ENCODE measurements at places on chromosomes 4 and X.

GRCh38 chr4:88159229-88159725 is 838 bp upstream of the ABCG2 start:
- DNase-seq, result no peak

GRCh38 chr4:108646706-108647105 is 3.7 kb upstream of the OSTC start:
- no peak for DNase-seq

DNA sequence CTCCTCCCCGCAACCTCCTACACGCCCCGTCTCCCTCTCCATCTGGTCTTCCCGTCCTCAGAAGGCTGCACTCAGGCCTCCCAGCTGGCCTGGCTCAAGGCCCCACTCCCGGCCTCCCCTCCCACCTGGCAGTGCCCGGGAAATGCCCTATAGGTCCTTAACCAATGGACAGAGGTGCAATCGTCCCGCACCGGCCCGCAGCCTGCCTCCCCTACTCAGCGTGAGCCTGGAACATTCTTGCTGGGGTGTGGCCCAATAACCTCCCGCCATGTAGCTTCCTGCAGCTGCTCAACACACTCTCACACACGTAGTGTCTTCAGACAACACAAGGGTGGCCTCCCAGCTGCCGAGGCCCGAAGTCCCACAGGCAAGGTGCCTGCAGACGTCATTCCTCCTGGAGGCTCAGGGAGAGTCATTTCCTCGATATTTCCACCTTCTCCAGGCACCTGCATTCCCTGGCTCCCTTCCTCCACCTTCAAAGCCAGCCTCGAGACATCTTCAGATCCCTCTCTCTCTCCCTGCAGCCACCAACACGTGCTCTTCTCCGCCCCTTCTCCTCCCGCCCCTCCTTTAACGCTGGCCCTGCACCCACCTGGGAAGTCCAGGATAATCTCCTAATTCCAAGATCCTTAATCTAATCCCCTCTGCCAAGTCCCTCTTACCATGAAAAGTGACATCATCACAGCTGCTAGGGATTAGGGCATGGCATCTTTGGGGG is 56.2 kb downstream of the ADRA2C start:
- no peak for DNase-seq

DNA sequence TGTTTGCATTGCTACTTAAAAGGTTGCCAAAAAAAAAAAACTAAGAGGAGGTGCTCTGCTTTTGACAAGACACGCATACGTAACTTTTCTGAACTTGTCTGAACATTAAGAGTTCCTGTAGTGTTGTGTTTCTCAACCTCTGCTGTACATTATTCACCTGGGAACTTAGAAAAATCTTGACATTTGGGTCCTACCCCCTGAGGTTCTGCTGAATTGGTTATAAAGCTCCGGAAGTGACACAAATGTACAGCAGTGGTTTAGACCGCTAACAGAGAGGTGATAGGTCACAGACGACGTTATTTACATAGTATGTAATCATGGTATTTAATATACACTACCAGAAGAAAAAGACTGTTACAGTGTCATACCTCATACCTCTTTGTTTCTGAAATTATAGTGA is 61.1 kb downstream of the CPEB2 start:
- DNase-seq, result no peak

GRCh38 chr4:185840953-185841352 is 29.0 kb upstream of the SORBS2 start:
- no peak for DNase-seq

- DNase-seq, result peak; percentile 21
These were observed 7.7 kb downstream of the GAK start for GRCh38 chr4:924107-925096.

GRCh38 chr4:59409647-59410046 is 1790.5 kb upstream of the ADGRL3 start:
- no peak for DNase-seq

DNA sequence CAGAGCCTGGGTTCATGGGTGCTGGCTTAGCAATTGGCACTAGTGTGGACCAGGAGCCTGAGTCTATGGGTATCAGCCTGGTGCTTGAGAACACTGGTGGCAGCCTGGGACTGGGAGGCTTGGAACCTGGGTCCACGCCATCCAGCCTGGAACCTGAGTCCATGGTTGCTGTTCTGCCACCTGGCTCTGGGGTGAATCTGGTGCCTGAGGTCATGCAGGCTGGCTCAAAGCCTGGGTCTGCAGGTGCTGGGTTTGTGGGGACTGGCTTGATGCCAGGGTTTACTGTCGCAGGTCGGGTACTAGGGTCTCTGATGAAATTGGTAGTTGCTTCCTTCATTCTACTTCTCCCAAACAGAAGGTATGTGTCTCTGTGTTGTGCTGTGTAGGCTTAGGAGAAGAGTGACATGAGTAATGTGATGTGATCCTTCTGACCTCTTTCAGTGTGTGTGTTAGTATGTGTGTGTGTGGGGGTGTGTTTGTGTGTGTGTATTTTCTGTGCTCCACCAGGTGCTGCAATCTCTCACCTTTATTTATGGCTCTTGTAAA is 517.0 kb upstream of the EPHA5 start:
- DNase-seq, result no peak

GRCh38 chr4:177455561-177455970 is 13.3 kb upstream of the AGA start:
- DNase-seq, result no peak

DNA sequence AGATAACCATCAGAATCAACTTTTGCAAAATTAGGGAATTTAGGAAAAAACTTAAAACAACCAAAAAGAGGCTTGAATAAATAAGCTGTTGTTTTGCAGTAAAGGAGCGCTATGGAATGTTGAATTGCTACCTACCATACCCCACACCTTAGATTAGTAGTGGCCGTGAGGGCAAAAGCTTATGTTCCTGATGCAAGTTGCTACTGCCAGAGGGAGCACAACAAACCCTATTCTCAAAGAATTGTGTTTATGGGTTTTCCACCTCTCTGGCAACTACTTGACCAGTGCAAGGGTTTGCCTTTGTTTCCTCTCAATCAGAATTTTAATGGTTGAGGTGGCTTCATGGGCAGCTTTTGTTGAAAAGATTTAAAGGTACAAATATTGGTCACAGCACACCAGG is 268.1 kb downstream of the LAS1L start:
- DNase-seq, result no peak

DNA sequence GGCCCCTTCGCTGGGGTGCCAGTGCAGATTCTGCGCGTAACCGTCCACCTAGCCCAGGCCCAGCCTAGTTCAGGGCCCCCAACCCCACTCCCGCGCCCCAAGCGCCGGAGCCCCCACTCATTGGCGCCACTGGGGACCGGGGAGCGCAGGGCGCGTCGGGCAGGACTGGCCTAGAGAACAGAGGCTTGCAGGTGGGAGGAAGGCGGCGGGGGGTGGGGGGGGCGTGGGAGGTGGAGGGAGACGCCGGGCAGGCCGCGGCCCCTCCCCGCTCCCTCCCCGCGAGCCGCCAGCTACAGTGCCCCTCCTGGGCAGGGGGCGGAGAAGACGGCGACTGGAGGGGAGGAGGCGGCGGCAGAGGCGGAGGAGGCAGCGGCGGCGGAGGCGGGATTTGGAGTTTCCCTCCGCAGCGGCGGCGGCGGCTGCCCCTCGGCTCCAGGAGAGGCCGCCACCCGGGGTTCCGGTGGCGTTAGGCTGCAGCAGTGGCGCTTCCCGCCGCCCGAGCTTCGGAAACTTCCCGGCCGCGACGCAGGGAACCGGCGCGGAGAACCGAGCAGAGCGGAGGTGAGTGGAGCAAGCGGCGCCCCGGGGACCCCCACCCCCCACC is 4.8 kb upstream of the DUSP9 start:
- no peak for DNase-seq

DNA sequence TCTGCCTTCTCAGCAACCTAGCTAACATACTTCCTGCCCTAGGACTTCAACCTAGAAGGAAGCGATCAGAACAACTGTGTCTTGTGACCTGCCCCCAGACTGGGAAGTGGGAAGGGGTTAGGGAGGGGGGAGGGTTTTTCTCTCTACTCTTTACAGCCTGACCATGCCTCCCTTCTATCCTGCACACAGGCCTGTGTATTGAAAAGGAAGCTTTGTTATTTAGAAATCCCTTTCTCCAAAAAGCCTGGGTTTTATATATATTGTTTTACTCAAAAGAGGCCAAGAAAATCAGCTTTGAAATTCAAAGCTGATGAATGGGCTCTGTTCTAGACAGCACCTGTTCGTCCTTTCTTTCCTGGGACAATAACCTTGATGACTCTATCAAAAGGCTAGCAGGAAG is 35.2 kb upstream of the SMS start:
- DNase-seq, result no peak

- no peak for DNase-seq
These were observed 5.1 kb upstream of the TNIP2 start for GRCh38 chr4:2761035-2761923.

GRCh38 chr4:2786152-2786671 is 6.7 kb upstream of the SH3BP2 start:
- DNase-seq, result peak; percentile 53

GRCh38 chrX:111560801-111561200 is 49.4 kb downstream of the SERTM2 start:
- DNase-seq, result no peak

- no peak for DNase-seq
These were observed 2.3 kb downstream of the SH3TC1 start for GRCh38 chr4:8201321-8201781.

DNA sequence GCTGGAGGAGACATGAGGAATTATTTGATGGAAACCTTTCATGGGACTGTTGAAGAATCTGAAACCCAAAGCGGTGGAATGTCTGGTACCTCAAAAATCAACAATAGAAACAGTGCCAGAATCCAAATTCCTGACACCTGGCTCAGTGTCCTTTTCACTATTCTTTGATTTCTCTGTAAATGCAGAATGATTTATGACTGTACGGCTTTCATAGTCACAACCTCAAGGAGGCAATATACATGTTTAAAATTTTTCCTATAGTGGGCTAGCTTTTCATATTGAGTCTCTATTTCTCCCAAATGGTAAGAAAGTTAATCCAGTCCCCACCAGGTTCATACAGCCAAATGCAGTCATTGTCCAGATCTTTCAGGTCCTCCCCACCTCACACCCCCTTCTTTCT is 19.3 kb downstream of the DAPP1 start:
- DNase-seq, result no peak

- no peak for DNase-seq
These were observed 327.1 kb upstream of the NWD2 start for GRCh38 chr4:36917413-36917812.

GRCh38 chr4:85938902-85939301 is 421.0 kb downstream of the MAPK10 start:
- no peak for DNase-seq

GRCh38 chr4:126843492-126844067 is 789.2 kb upstream of the INTU start:
- DNase-seq, result no peak

DNA sequence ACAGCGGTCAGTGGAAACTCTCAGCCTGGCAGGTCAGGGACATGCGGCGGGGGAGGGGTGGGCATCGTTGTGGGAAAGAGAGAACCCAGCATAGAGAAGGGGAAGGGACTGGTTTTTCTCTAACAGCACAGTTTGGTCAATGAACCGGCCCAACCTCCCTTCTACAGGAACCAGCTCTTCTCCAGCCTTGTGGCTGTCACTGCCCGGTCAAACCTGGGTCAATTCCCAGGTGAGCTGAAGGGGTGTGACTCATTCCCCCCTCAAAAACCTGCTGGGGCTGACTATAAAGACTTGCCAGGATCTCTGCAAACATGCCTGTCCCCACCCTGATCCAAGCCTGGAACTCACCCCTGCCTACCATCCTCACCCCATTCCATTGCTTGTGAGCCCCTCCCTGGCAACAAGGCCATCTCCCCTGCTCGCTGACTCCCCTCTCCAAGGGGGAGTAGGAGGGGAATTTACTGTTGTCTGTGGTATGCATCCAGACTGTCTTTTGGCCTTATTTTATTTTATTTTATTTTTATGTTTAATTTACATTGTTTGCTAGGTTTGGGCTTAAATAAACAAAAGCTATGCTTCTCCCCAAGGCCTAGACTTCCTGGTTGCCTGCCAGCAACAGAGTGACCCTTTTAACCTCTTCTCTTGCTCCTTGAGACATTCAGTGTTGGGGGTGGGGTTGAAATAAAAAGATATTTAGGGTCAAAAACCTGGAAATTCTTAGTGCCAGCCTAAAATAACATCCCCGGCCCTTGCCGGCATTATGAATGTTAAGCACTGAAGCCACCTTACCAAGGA is 49.6 kb downstream of the TSC22D3 start:
- DNase-seq, result no peak

DNA sequence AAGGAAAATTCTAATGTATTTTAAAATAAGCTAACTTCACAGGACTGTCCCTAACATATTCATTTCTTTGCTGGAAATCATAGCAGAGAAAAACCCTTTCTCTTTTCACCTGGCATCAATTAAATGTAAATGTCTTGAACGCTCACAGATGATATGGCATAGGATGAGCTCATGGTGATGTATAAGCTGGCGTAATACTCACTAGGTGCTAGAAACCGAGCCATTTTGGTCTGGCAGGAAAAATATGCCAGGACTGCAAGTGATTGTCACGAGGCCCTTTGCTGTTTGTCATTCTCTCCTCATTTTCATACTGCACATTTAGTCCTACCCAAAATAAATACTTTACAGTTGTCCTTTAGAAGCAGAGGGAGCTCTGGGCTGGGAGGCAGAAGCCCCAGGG is 222.7 kb upstream of the LNX1 start:
- DNase-seq, result no peak

GRCh38 chr4:52573551-52573950 is 85.5 kb downstream of the USP46 start:
- DNase-seq, result no peak

GRCh38 chr4:129839687-129840086 is 743.7 kb downstream of the C4orf33 start:
- no peak for DNase-seq

- DNase-seq, result no peak
These were observed 42.1 kb downstream of the MAB21L2 start for GRCh38 chr4:150624055-150624454.

DNA sequence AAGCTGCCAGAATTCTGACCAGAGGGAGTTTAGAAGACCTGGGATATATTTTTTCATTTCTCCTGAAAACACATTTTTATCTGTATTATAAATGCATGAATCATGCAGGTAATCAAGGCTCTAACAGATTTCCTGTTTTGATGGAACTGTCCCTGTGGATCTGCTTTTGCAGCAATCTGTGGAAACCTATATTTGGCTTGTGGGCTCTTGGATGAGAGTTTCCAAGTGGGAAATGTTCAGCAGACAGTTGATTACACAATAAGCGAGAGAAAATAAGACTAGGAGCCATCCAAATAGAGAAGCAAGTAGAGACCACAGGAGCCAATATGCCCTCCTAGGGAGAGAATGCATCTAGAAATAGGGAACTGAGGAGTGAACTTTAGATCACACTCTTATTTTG is 105.0 kb downstream of the NDST3 start:
- DNase-seq, result no peak

GRCh38 chr4:101174679-101175345 is 172.5 kb downstream of the PPP3CA start:
- DNase-seq, result no peak

DNA sequence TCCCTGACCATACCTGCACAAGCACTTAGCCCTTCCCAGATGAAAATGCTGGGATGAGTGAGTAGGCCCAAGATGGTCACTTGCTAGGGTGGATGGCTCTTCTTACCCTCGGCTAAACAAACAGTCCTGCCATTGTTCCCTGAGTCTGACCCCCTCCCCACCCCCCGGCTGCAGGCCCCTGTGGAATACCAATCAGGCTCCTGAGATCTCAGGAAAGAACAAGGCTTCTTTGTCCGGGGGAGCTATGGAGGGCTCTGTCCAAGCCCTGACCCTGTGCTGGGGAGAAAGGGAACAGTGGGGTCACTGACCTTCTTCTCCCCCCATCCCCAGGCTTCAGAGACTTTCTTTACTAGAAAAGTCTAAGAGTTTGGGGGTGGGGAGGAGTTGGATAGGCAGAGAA is 6.0 kb downstream of the PLP1 start:
- no peak for DNase-seq
